ENCODE measurements at places on chromosomes 5 and 9.

- no peak for DNase-seq
Observed at GRCh38 chr9:109953300-109953699, 173.3 kb downstream of the PALM2AKAP2 start.

DNA sequence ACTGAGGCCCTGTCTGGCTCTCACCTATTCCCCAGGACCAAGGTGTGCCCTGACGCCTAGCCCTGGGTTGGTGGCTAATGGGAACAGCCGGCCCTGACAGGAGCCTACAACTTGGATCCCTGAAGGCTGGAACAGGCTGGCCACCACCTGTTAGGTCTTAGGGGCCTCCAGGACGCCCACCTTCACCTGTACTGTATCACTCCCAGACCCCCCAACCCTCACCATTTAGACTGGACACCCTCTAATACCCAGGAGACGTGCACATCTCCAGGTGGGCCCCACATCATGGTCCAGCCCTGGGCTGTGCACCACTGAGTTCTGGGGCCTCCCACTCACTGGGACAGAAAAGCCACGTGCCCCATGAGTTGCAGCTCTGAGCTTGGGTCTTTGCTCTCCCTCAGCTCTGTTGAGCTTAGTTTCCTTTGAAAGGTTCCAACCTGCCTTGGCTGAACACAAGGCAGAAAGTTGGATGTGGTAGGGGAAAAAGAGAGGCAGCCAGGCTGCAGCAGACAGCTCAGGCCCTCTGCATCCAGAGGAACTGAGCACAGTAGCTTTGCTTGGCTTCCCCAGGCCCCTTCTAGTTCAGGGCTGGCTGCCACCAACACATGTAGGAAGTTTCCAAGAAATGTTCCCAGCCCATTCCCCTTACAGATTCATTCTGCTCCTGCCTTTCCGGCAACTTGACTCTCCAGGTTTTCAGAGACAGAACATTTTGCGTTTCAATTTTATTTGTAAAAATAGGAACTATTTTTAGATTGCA, 116.8 kb upstream of the TBC1D2 start:
- DNase-seq: no peak

GRCh38 chr9:124906966-124907365, 33.9 kb downstream of the GOLGA1 start:
- DNase-seq: no peak

DNA sequence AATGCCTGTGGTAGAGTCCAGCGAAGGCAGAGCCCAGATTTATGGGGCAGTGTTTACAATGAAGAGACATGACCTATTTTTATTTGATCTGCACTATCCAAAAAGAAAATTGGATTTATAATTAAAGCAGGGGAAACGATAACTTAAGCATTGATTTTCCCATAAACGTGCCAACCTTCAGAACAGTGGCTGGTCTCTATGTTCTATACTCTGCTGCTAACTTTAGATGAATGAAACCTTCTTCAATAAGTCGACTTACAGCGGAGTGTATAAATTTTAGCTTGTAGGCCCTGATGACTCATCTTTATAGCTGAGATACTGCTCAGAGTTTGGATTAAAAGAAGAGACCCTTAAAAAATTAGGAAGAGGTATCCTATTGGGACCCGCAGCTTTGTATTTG, 452.6 kb downstream of the TLR4 start:
- DNase-seq: no peak

DNA sequence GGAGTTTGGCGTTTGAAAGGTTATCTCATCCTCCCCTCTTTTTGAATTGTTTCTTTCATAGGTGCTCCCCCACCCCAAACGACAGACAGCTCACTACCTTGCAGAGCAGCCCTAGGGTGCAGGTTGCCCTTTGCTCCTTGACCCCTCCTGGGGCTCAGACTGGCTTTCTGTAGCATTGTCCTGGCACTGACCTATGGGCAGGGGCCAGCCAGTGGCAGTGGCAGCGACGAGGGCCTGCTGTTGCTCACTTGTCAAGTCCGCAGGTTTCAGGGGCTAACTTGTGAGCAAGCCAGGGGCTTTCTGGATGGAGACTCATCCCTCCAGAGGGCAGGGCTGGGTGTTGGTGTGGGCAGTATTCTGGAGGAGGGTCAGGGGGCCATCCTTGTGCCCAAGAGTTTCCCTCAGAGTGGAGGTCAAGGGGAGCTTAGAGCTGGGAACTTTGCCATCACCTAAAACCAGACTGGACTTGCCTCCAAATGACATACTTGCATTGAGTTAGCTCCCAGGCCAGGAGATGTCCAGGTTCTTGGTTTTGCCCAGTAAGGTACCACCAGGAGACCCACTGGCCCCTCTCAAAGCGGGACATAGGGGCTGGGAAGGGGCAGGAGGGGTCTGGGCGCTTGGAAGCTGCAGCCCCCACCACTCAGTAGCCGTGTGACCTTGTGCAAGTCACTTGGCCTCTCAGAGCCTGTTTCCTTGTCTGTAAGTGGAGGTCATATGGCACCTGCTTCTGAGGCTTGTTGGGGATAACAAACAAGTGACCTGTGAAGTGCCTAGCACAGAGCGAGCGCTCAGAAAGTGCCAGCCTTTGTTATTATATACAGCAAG, 53.5 kb upstream of the CDKN2AIPNL start:
- DNase-seq: no peak

GRCh38 chr9:99731950-99732349, 89.7 kb upstream of the NR4A3 start:
- no peak for DNase-seq

- no peak for DNase-seq
Observed at GRCh38 chr5:11903614-11904264, 507 bp downstream of the CTNND2 start.

GRCh38 chr5:113271015-113271414, 163.8 kb downstream of the TSSK1B start:
- DNase-seq: no peak

DNA sequence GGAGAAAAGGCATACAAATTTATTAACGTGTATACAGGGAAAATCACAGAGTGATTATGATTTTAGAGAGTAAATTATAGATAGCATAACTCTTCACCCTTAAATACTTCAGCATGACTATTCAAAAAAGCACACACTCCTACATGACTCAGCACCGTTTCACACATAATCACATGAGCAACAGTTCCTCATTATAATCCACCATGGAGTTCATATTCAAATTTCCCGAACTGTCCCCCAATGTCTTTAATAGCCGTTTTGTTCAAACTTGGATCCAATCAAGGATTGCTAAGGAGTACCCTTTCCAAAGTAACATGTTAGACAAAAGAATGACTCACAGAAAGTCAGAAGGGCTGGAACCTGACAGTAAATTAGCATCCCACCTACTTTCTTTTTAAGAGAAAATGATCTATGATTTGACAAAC, 32.1 kb downstream of the RAPGEF1 start:
- DNase-seq: no peak

DNA sequence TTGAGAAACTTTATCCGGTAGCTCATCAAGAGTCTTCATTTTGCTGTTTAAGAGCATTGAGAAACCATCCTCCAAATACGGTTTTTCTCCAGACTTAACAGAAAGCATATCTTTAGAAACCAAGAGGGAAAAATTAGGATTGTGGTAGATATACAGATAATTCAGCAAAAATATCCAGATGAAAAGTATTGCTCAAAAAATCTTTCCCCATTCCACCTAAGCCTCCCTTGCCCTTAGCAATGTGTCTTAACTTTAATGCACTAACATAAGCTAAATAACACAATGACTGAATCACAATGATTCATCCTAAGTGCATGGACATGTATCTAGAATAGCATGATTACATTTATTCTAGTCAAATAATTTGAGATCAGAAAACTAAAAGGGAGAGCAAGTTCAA, 130.3 kb upstream of the TARS1 start:
- no peak for DNase-seq

GRCh38 chr5:86118542-86118941, 499.2 kb upstream of the COX7C start:
- DNase-seq: no peak

- no peak for DNase-seq
Observed at GRCh38 chr5:9888501-9888901, 258.4 kb upstream of the TAS2R1 start.

GRCh38 chr5:120576588-120576987, 112.5 kb downstream of the PRR16 start:
- DNase-seq: no peak

- no peak for DNase-seq
Observed at GRCh38 chr5:16933337-16933736, 2.8 kb downstream of the MYO10 start.

- DNase-seq: no peak
Observed at GRCh38 chr5:115033861-115034260, 135.8 kb downstream of the TRIM36 start.

DNA sequence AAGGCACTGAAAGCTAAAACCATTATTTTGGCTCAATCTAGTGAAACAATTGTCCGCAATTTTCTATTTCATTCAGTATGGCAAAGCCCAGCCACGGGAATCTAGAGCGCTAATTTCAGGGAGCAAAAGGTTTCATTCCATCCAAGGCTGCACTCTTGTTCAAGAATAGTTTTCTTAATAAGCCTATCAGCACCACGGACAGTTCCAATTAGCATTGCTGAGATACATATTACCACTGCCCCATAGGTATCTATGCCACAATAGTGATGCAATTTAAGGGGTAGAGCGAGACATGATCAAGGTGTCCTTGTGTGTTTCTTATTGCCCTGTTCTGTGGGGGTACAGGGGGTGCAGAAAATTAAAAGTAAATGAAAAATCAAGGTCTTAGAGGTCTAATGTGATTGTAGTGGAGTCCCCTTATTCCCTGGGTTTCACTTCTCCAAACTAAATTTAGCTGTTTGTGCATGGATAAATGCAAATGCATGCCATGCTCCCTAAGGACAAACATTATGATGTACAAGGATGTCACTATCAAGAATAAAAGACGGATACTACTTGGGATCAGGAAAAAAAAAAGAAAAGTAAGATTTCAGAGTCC, 45.5 kb downstream of the SPOCK1 start:
- DNase-seq: no peak

DNA sequence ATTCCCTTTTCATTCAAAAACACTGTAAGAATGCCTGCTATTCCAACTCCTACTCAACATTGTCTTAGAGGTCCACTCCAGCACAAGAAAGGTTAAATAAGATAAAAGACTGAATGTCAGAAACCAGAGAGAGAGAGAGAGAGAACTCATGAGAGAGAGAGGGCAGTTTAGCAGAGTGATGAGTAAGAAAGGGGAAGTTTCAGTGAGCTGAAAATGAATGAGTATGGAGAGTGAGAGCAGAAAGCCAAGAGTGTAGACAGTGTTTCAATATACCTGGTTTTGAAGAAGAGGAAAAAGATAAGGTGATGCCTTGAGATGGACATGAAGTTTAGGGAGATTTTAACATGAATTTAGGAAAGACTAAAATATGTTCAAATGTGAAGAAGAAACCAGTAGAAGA, 528.0 kb upstream of the SEMA6A start:
- DNase-seq: no peak

- DNase-seq: no peak
Observed at GRCh38 chr5:39020458-39020857, 53.7 kb downstream of the RICTOR start.

GRCh38 chr9:36485647-36486328, 85.7 kb upstream of the RNF38 start:
- no peak for DNase-seq

- no peak for DNase-seq
Observed at GRCh38 chr5:172935096-172935495, 24.1 kb upstream of the RPL26L1 start.

GRCh38 chr9:122904466-122904822, 715 bp downstream of the RC3H2 start:
- peak; percentile 14 for DNase-seq

DNA sequence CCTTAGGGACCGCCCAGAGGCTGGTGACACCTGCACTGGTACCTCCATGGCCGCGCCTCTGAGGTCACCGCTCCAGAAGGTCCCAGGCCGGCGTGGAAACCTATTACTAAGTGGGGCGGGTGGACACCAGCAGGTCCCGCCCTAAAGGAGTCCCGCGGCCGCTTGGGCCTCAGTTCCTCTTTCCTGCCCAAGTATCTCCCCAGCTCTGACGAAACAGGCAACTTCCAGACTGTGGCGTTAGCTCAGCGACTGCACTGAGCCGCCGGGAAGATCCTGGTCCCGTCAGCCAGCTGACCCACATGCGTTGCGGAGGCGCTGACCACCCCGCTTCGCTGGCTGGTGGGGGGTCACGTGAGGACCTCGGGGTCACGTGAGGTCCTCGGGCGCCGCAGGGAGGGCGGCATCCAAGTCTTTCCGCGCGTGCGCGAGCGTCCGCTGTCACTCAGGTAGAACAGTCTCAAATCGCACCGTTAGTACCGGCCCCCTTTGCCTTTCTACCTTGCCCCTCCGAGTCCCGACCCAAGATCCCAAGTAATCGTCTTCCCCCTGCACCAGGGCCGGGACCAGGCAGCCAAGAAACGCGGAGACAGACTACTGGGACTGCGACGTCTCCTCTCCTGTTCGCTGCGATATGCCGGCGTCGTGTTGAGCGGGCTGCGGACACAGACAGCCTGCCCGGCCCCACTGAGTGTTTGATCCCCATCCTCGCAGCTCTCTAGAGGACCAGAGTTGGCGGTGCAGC, 53.7 kb upstream of the KDM4C start:
- DNase-seq: peak; percentile 88

DNA sequence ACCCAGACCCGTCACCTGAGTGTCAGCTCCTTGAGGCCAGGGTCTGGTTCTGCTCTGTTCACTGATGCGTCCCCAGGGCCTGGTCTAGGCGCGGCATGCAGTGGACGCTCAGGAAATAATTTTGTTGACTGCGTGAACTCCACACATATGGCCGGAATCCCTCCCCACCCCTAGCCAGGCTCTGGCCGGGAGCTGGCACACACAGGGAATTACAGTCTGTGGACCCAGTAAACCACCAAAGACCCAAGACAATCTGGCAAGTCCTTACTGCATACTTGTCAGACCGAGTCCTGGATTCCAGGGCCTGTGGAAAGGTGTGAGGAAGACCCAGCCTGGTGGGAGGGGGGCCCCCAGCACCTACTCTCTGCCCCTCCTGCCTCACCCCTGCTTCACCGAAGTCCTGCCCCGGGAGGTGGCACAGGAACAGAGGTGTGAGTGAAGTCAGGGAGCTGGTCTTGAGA, 113.0 kb upstream of the IER5L start:
- DNase-seq: no peak

DNA sequence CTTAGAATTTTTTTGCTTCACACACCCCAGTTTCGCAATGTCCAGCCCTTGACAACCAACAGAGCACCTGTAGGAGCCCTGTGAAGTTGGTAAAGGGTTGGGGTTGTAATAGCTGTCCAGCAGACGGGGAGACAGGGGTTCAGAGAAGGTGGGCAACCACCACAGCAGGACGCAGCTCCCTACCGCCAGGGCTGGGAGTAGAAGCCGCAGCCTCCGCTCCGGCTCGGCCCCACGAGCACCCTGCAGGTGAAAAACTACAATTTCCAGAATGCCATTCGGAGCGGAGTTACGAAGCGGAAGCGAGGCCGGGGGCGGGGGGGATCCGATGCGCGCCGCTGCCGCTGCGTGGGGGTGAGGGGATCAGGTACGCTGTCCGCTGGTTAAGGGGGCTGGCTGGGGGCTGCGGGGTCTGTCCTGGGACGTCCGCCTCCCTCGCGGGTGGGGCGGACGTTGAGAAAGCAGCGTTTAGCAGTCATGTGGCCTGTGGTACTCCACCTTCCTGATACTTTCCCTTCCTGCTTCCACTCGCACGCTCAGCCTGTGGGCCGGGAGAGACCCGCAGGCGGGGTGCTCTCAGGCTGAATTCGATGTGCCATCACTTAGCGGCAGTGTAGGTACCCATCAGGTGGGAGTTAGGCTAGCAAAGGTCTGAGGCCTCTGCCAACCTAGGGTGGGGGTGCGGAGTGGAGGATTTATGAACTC, at the start of gene TRMT10B:
TRMT10B (plus strand) TSS at position 317 of the 702 bp plus-strand sequence. CDS start 8,127 bp downstream, outside the sequence.
- DNase-seq: peak; percentile 70

Data from CD4-positive, alpha-beta T cell treated with Interleukin-6 at 100 ng/mL for 8 hours (primary cell).